Esophagus mucosa (tissue), 1 donor: ENCODE measurements at places on chromosomes 1 and 21. TPM values are rescaled to one million over a fixed set of nuclear protein-coding genes. Genes with fewer than 3 reads are reported as not detected.

GRCh38 chr1:86356247-86356646, 39.9 kb downstream of the ODF2L start:
- ATAC-seq = no peak

- peak; percentile 82 for ATAC-seq
These were observed 371 bp downstream of the SZRD1 start for GRCh38 chr1:16367258-16367967.

Gene NRDC
- total RNA-seq = 94.9 TPM

GRCh38 chr1:64246294-64246917, 43.0 kb downstream of the UBE2U start:
- ATAC-seq = no peak

Gene SPOCD1
- total RNA-seq = 0.68 TPM

GRCh38 chr1:20484519-20485462, 1.2 kb downstream of the CAMK2N1 start:
- no peak for ATAC-seq

Gene GBP6
- total RNA-seq = 430 TPM

GRCh38 chr1:23699280-23700179, 7.9 kb downstream of the RPL11 start:
- no peak for ATAC-seq

DNA sequence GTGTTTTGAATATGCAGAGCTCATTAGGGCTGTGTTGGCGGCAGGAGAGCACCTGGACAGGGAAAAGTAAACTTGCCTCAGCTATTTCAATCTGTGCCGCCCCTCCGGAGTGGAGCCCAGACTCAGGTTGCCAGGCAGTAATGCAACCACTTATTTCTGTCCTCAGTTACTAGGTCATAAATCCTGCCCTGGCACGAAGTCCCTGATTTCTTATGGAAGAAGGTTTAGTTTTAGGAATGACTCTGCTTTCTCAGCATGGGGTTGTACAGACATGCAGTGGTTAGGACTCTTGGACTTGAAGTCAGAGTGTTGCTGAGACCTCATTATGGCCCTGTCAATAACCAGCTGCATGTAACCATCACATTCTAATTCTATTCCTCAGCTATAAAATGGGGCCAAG, 98.3 kb upstream of the FGGY start:
- no peak for ATAC-seq

- no peak for ATAC-seq
These were observed 43.2 kb upstream of the TMEM51 start for GRCh38 chr1:15110128-15110866.

DNA sequence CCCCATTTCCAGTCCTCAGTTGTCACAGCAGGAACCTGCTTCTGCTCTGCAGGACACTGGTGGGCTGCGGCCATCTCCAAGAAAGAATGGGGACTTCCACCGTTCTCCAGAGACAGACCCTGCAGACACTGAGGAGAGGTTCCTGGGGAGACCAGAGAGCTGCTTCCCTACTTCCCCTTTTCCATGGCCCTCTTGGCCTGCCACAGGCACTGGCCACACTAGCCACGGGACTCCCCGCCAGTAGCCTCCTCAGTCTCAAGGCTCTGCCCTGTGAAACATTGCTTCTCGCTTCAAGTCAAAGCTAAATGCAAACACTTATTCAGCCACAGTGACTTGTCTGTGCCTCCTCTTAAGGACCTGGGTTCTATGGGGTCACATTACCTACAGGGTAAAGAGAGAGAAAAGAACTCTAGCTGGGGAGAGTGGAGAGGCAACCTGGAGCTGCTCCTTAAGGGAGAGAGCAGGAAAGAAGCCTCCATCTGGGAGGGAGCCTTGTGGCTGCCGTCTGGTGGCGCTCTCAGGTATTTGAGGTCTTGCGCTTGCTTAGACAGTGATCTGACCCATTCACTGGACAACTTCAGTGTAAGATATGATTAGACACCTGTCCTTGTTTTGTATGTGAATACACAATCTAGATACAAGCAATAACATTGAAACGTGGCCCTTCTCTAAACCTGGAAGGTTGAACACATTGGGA, 5.4 kb upstream of the SLAMF8 start:
- ATAC-seq = no peak

Gene HSD11B1
- total RNA-seq = 0.36 TPM

- peak; percentile 41 for ATAC-seq
These were observed 12.3 kb downstream of the ZMPSTE24 start for GRCh38 chr1:40270152-40270834.

Gene CRP
- total RNA-seq = not detected

Gene FCRL3
- total RNA-seq = 0.20 TPM

DNA sequence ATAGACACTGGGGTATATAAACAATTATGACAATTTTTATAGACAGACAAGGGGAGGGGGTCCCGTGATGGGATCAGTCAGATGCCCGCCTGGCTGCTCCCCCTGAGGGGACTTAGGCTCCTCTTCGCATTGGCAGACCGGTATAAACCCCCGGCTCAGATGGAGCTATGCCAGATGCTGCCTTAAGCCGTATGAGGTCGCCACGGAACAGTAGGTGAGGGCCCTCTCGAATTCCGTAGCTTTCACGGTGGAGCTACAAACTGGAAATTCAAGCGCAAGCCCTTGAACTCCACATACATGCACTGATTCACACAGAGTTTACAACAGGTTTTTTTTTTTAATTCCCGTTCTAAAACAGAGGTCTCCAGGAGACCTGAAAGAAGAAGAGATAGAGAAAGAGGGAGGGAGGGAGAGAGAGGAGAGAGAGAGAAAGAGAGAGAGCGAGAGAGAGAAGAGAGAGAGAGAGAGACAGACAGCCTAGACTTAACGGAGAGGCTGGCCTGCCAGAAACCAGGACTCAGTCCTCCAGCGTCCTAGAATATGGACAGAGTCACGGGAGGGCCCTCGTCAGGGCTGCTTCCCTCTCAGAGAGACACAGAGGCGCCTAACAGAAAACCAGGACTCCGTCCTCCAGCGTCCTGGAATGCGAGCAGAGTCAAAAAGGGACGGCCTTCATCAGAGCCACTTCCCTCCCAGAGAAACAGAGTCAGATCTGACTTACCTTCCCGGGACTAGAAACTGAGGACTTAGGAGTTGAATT, 24.4 kb upstream of the TMEM54 start:
- ATAC-seq = no peak
